Upper lobe of left lung (tissue), 6 donors: ENCODE measurements at places on chromosomes 4 and X. TPM values are rescaled to one million over a fixed set of nuclear protein-coding genes. Genes with fewer than 3 reads are reported as not detected.
A peak's percentile ranks its signal among the peaks of the same experiment; 100 is the strongest.

DNA sequence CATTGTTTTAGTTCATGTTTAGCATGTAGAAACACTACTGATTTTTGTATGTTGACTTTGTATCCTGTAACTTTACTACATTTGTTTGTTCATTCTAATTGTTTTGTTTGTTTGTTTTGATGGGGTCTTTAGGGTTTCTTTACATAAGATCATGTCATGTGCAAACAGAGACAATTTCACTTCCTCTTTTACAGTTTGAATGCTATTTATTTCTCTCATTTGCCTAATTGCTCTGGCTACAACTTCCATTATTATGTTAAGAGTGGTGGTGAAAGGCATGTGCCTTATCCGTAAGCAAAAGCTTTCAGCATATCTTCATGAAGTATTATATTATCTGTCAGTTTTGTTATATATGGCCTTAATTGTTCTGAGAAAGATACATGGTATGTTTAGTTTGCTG is 571.1 kb downstream of the PCDH7 start:
- H3K4me1 ChIP-seq, result no peaks in the 10 kb centered on the region
- no peaks in the 10 kb centered on the region for H3K27me3 ChIP-seq
- H3K27ac ChIP-seq, result no peak overlapping the region
- H3K4me3 ChIP-seq, result no peak overlapping the region
- no peaks in the 10 kb centered on the region for H3K36me3 ChIP-seq

DNA sequence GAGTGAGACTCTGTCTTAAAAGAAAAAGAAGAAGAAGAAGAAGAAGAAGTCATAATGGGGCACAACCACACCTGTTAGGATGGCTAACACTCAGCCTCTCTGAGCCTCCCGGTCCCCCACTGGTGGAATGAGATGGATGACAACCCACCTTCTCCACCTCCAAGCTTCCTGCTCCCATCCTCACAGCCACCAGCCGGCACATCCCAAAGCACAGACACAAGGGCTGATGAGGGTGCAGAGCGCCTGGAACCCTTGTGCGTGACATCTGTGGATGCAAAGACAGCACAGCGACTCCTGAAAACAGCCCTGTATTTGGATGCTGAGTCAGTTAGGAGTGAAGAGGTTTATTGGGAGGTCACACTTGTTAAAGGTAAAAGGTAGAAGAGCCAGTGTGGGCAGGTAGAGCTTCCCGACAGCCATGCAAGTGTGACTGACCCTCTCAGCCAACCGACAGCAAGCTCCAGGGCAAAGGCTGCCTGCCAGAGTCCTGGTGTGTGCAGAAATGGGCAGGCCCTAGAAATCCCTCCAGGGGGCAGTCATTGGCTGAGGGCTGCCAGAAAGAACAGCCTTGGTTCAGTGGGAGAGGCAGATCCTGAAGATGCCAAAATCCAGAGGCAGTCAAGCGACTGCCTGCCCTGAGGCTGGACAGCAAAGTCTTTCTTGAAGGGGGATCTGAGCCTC is 26.6 kb upstream of the MAN2B2 start:
- H3K27ac ChIP-seq, result no peak overlapping the region
- H3K4me1 ChIP-seq, result no peaks in the 10 kb centered on the region
- DNase-seq, result no peak
- no peaks in the 10 kb centered on the region for H3K27me3 ChIP-seq

The ADH1C gene
- total RNA-seq, result 11.5 TPM

GRCh38 chr4:31193521-31193920 is 473.4 kb downstream of the PCDH7 start:
- H3K4me1 ChIP-seq, result no peaks in the 10 kb centered on the region
- H3K27ac ChIP-seq, result no peak overlapping the region
- H3K4me3 ChIP-seq, result no peak overlapping the region
- no peaks in the 10 kb centered on the region for H3K36me3 ChIP-seq

- peak within 1 kb of the TSS; percentile 62 for H3K27ac ChIP-seq
- H3K27me3 ChIP-seq, result no peaks in the 10 kb centered on the region
- peak; percentile 37 for DNase-seq
- H3K4me1 ChIP-seq, result no peaks in the 10 kb centered on the region
- H3K36me3 ChIP-seq, result no peaks in the 10 kb centered on the region
- H3K4me3 ChIP-seq, result peak within 1 kb of the TSS; percentile 47
Measured at GRCh38 chrX:79366873-79367749, at the start of gene ITM2A. TSS of gene ITM2A (minus strand) at chrX:79367334. CDS start at chrX:79367215, 119 bp downstream.

The SLC9B1 gene
- not detected for total RNA-seq

The MXRA5 gene
- total RNA-seq, result 1.0 TPM

The RHOXF2 gene
- total RNA-seq, result 0.10 TPM

DNA sequence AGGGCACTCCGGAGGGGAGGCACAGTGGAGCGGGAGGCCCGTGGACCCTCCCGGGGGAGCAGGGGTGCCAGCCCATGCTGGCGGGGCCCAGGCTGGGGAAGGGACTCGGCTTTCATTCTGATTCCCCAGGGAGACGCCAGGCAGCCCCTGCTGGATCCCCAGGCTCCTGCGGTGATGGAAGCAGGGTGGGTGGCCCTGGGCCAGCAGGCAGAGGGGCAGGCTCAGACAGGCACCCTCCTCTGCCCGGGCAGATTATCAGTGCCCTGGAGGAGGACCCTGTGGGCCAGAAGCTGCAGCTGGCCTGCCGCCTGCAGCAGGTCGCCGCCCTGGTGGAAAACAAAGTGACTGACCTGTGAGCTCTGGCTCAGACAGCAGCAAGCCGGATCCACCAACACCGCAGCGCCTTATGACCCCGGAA is 2.1 kb upstream of the SRPK3 start:
- no peaks in the 10 kb centered on the region for H3K4me1 ChIP-seq
- H3K27ac ChIP-seq, result no peak overlapping the region
- DNase-seq, result no peak
- no peak overlapping the region for H3K4me3 ChIP-seq
- H3K27me3 ChIP-seq, result no peaks in the 10 kb centered on the region
